ENCODE measurements at places on chromosomes 6 and 20.
A peak's percentile ranks its signal among the peaks of the same experiment; 100 is the strongest.

DNA sequence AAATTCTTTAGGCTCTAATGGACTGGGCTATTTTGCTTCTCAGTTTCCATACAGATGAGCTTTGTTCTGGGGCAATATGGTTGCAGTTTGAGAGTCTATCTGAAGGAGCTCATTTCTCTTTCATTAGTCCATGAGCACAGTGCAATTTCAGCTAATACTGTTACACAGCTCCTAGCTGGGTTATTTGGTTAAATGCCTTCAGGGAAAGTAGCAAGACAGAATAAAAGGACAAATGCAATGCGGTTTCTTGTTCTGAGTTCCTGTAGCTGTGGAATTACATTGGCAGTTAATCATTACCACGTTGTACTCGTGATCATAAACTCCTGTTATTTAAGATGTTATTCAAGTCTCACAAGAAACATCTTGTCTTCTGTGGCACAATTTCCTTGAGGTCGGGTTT, 127.7 kb downstream of the BFSP1 start:
- DNase-seq, result no peak

- DNase-seq, result no peak
These were observed 189.7 kb upstream of the JAG1 start for GRCh38 chr20:10863337-10864060.

DNA sequence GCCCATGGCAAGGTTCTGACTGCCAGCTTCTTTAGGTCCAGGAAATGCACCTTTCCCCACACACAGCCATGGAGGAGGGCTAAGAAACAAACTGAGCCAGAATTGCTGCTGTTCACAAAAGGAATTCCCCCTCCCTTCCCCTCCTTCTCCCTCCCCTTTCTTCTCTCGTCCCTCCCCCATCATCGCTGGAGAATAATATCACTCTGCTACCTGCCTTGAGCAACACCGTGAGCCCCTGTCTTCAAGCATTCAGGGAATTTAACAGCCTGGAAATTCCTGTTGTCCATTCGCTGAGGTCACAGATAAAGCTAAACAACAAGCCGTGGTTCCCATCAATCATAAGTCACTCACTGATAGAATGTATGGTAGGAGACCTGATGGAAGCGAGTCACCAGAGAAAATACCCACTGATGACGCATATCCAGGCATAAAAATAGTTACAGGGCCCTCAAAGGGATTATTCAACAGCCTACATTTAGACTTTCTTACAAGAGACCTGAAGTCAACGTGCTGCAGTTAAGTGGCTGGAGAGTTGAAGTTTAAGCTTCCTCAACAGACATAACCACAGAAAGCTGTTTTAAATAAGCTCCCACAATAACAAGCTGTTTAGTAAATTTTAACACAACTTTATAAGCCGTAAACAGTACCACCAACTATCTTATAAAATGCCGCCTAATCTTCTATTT, 59.7 kb downstream of the HIVEP2 start:
- no peak for DNase-seq

DNA sequence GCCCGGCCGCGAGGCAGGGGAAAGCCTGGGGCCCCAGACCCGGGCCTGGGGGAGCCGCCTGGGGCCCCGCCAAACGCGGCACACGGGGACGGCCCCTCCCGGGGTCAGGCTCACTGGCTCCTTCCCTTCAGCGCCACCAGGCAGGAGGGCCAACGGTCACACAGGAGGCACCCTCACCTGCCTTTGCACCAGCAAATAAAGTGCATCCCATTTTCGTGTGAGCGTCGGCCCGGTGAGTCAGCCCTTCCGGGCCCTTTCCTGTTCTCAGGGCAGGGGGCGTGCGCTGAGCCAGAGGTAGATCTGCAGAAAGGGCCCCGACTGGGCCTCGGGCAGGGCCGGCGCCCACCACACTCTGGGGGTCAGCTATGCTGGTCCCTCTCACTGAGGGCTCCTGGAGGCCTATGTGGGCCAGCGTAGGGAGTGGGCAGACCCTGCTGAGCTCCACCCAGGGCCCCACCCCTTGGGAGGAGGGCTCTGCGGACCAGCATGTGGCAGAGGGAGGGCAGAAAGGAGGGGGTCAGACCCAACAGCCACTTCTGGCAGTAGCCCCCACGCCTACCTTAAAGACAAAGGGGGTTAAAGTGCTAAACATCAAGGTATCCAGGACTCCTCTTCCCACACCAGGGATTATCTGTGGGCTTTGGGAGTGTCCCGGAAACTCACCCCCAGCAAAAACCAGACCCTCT, 931 bp upstream of the UCKL1 start:
- DNase-seq, result peak; percentile 71

DNA sequence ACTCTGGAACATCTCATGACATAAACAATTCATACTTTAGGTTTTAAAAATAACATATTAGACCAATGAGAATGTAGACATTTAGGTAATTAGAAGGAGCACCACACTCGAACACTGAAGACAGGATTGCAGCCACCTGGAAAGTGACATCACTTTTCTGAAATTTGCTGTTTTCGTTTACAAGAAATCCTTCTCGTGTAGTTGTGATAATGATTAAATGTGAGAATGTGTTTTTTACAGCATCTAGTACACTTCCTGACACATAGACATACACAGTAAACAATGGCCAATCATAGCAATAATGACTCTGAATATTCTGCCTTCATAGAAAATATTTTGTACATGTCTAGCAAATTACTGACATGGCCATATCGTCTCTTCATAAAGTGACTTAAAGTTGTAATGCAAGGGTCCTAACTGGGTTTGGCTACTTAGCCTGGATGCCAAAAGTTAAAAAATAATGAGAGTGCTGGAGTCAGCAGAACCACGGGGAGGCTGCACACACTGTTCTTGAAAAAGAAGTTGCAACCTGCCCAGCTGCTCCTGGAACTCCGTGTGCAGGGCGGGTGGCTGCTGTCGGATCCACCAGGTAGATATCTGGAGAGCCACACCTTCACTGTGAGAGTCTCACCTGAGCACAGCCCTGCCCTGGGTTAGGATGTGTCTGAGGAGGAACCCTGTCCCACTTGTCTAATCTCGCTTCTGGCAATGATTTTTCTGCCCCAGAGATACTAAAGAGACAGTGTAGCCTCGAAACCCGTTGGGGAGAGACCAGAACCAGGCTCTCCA, 212.9 kb downstream of the QKI start:
- no peak for DNase-seq

- DNase-seq, result no peak
These were observed 78.3 kb upstream of the TIAM2 start for GRCh38 chr6:154916857-154917256.

GRCh38 chr6:45663251-45664221, 285.8 kb upstream of the SUPT3H start:
- DNase-seq, result peak; percentile 60

- DNase-seq, result no peak
These were observed 70.9 kb downstream of the BMP7 start for GRCh38 chr20:57195469-57196100.

GRCh38 chr6:1306133-1306532, 5.8 kb upstream of the FOXQ1 start:
- DNase-seq, result no peak

DNA sequence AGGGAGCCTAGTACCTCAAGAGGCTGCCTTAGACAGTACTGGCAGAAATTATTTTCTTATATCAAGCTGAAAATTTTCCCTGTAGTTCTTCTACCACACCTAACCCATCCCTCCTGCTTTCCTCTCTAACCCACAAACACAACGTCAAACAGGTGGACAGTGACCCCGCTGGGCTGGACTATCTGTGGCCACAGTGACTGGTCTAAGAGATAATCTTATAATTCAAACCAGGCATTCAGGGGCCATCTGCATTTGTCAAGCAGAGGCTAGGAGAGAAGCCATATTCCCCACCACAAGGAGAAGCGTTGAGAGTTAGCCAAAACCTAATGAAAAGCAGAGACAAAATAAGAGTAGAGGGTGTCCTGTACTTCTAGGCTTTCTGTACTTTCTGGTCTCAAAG, 8.2 kb downstream of the HDDC2 start:
- no peak for DNase-seq

DNA sequence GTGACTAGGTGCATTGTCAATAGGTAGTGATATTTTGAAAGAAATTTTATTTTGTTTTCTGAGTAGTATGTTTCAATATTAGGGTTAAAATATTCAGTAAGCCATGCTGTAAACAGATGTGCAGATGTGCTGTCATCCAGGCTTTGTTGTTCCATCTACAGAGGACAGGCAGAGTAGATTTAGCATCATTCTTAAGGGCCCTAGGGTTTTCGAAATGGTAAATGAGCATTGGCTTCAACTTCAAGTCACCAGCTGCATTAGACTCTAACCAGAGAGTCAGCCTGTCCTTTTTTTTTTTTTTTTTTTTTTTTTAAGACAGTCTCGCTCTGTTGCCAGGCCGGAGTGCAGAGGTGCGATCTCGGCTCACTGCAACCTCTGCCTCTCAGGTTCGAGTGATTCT, 27.1 kb upstream of the BACH2 start:
- no peak for DNase-seq

GRCh38 chr6:110864824-110865223, 9.8 kb upstream of the AMD1 start:
- DNase-seq, result no peak

DNA sequence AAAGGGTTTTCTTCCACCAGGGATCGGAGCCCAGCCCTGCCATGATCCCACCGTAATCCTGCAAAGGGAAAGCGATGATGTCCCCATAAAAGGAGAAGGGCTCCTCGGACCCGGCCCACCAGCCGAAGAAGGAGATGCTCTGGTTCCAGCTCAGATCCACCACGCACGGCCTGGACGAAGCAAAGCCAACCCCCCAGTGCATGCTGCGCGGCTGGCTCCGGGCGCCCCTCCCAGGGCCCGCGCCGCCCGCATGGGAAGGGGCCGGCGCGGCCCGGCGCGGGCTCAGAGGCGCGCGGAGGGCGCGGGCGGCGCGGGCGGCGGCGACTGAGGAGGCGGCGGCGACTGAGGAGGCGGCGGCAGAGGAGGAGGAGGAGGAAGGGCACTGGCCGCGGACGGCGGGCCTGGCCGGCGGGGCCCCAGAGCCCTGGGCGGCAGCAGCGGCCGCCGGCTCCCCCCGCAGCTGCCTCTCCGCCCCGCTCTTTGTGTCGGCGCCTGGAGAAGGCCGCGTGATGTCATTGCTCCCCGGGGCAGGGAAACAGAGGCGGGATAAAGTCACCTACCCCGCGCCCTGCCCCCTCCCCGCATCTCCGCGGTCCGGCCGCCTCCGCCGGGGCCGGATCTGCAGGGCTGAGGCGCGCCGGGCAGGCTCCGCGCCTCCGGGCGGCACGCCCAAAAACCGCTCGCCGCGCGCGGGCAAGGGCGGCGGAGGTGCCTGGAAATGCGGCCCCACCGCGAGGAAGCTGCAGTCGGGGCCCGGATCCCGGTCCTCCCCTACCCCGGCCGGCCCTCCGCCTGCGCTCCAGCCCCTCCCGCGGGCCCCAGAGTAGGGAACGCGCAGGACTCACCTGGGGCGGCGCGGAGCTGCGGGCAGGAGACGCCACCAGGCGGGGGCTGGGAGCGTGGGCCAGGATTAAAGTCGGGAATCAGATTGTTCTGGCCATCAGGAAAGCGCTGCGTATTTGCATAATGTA, at the start of gene FAXC:
Gene FAXC, minus strand, starts transcription at position 504 of the 971 bp plus-strand sequence. Its CDS starts 302 bp downstream, at position 202.
- peak; percentile 73 for DNase-seq

GRCh38 chr6:47366335-47366890, 56.7 kb upstream of the TNFRSF21 start:
- DNase-seq, result no peak

DNA sequence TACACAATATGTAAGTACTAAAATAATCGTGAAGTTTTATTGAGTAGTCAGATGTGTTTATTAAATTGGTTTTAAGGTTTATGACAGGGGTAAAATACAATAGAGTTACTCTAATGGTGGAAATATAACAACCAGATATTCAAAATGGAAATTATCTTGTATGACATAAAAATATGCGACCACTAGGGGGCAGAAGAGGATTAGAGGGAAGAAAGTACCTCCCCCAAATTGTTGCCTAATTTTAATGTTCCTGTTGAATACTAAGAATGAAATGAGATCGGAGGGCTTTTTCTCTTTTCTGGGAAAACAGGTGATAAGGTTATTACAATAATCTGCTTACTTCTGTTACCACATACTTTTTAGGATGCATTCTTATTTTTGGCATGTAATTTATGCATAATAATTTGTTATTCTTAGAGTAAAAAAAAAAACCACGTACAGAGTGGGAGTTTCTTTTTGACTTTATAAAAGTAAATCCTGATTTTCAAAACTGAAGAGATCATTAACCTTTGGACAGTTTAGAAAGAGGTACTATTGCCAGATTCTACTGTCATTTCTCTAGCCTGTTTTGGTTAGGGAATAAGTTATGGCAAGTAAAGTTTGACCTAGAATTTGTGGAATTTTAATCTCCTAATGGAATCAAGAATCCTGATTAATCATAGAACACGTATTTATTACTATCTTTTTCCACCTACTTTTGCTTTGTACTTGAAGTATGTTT, 159.2 kb downstream of the CD109 start:
- DNase-seq, result no peak

Measured in glutamatergic neuron (in vitro differentiated cells).